ENCODE measurements at places on chromosomes 6 and 20.

DNA sequence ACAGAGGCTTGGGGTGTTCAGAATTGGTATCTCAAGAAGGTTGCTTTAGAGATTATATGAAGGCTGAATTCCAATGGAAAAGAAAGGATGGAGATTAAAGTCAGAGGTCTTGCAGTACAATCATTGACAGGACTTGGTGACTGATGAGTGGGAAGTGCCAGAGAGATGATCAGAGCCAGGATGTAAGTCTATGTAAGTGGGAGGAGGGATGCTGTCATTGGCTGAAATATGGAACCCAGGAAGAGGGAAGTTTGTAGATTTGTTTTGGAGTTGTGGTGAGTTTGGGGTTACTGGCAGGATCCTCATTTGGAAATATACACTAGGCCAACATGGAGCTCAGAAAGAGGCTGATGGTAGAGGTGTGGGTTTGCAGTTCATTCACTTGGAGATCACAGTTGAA is 23.8 kb upstream of the TNFAIP3 start:
- DNase-seq = no peak

GRCh38 chr20:50520222-50520880 is 10.2 kb downstream of the PTPN1 start:
- peak; percentile 18 for DNase-seq

- no peak for DNase-seq
Measured at GRCh38 chr6:146357578-146358430, 185.8 kb upstream of the RAB32 start.

DNA sequence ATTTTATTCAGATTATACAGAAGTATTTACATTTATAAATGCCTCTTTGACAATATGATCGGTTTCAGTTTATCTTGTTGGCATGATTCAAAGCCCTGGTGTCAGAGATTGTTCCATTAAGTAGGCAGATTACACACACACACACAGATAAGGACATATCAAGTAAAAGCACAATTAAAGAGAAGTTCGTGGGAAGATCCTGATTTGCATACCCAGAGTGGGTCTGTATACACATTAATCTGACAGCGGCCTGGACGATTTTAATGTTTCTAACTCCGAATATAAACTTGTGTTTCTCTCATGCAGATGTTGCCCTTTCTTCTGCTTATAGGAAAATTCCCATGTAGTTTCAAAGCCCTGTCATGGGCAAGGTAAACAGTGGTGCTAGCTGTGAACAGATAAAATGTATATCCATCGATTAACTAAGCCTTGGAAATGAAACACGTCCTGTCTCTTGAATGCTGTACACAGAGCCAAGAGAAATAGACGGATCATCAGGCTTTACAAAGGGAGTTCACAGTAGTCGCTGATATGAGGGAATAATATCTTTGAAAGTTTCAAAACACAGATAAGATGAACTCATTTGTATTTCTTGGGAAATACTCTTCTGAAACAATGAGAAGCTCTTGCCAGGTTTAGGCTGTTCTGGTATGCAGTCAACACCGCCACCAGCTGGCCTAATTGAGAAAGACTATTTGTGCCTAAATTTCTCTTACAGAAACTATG is 108.2 kb upstream of the GMDS start:
- DNase-seq = peak; percentile 42

- no peak for DNase-seq
Measured at GRCh38 chr6:162849269-162849668, 121.5 kb downstream of the PACRG start.

DNA sequence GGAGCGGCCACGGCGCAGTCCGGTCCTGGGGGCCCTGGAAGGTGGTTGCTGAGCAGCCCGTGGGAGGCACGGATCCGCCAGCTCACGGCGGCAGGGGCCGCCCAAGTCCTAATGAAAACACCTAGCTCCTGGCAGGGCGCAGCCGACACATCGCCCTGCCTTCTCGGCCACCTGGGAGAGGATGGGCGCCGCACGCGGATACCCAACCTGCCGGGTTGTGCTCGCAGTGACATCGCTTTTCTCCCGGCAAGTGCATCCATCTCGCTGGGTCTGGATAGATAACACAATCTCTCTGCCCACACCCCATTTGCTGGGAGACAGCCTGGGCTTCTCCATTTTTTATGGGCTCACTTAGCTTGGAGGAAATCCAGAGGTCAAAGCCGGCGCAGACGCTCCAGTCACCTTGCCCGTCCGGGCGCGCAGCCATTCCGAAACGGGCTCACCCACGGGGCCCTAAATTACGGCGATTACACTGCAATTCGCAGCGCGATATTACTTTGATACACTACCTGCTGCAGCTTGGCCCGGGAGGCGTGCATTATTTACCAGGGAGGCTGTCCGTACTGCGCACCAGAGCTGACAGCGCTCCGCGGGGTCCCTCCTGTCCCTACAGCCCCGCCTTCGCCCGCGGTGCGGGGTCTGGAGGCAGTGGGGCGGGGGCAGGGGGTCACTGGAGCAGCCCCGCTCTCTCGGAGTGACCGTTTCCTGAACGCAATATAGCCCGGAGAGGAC is 36.2 kb upstream of the CCDC167 start:
- DNase-seq = no peak

DNA sequence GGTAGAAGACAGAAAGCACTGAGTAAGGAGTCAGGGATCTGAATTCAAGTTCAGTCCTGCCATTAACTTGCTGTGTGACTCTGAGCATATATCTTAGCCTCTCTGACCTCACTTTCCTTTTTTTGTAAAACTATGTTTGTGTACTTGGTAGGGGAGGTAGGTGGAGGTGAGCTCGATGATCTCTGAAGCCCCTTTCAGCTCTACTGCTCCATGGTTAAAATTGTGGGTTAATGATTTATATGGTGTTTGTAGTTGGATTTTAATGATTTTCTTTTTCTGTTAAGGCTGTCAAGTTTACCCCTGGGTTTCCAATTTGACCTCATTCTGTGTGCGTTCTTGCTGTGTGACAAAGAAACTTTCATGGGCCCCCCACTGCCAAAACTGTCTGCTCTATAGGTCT is 124.1 kb downstream of the CD164 start:
- DNase-seq = no peak

DNA sequence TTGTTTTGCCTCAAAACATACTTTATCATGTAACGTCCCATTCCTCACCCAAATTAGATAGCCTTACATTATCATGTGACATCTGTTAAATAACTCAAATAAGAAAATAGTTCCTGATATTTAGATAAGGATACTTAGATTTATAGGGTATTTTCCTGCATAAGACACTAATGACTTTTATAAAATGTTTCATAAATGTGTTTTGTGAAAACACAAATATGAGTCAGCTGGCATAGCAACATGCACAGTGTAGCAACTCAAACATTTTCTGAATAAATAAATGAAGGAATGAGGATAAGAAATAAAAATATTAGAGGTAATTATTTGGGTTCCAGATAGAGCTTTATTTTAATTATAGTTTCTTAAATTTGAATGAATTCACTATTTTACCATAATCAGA is 460.4 kb upstream of the PLCB4 start:
- DNase-seq = no peak
